ENCODE measurements at places on chromosomes 4 and X.

GRCh38 chr4:3267576-3268394, 18.8 kb downstream of the MSANTD1 start:
- DNase-seq = no peak

GRCh38 chr4:186881521-186882220, 158.0 kb upstream of the FAT1 start:
- DNase-seq = no peak

DNA sequence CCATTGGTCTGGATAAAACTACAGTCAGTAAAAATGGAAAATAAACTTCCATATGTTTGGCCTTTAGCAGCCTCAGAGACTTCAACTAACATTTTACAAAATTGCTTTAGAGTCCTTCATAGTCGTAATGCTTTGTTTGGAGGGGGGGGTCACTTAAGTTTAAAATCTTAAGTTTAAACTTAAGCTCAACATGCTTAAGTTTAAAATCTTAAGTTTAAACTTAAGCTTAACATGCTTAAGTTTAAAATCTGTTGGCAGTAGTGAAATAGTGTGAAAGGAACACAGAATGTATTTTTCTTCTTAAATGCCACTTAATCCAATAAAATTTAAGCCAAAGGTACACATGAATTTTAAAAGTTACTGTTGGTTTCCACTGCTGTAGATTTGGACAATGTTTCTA, 45.9 kb upstream of the UNC5C start:
- no peak for DNase-seq

DNA sequence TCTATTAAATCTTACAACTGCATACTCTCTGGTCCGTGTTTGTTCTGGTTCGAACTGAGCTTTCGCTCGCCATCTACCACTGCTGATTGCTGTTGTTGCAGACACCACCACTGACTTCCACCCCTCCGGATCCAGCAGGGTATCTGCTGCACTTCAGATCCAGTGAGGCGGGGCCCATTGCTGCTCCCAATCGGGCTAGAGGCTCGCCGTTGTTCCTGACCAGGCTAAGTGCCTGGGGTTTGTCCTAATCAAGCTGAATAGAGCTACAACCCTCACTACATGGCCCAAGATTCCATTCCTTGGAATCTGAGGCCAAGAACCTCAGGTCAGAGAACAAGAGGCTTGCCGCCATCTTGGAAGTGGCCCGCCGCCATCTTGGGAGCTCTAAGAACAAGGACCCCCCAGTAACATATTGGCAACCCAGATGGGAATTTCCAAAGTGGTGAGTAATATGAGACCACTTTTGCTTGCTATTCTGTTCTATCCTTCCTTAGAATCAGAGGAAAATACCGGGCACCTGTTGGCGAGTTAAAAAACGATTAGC, 43.3 kb downstream of the ENOPH1 start:
- no peak for DNase-seq

GRCh38 chr4:11773798-11774197, 345.1 kb upstream of the HS3ST1 start:
- no peak for DNase-seq

DNA sequence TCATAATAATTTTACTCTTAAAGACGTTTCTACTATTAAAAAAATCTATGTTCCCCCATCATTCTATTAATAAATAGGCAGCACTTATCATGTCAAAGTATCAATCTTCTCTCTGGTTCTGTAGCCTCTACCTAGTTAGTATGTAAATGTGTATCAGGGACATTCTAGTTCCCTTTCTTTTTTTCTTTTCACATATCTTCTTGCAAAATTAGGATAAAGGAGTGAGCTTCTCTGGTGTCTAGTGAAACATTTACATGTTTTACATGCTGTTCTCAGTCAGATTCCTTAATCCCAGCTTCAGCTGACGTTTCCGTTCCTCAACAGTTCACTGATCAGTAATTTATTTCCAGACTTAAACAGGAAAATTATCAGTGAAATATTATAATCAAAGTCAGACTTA, 11.8 kb downstream of the PCDH10 start:
- DNase-seq = no peak

GRCh38 chrX:87616371-87616770, 98.8 kb downstream of the KLHL4 start:
- no peak for DNase-seq

DNA sequence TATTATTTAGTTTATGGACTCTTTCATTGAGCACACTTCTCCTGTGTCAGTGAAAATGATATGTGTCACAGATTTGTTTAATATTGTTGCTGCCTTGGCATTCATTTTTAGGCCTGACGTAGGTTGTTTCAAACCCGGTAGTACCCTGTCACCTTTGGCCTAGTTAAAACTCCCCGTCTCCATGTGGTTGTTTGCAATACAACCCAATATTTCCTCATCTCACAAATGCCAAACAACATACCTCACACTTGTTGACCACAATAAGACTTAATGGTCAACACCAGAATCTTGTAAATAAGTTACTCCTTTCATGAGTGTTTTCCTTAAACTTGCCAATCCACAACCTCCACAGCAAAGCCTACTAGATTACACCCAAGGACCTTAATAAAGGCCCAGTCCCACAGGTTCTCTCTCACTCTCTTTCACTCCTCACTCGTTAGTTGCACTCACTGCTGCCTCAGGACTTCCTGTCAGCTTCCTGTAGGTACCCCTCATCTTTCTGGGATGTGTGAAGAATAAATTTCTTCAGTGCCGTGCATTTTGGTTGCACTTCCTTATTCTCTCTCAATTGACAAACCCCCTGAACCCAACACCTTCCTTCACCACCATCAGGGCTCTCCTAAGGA, 31.3 kb downstream of the IL13RA2 start:
- no peak for DNase-seq

- DNase-seq = no peak
Observed at GRCh38 chr4:184475498-184475897, 1.1 kb upstream of the IRF2 start.

DNA sequence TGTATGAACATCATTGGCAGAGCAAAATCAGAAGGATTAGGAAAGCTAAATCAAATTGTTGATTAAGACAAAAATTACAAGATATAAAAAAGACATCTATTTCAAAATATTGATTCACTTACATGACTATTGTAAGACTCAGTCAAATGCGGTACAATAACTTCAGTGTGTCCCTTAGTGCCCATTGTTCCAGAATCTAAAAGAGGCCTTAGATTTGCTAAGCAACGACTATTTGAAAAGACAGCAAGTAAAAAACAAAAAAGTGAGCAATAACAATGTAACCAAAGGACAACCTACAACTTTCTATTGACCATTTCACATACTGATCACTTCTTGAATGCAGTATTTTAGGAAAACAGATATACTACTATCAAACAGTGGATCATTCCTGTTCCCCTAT, 65.6 kb downstream of the UBA6 start:
- no peak for DNase-seq

GRCh38 chr4:8318509-8318908, 49.0 kb downstream of the HTRA3 start:
- no peak for DNase-seq

- DNase-seq = no peak
Observed at GRCh38 chr4:22485737-22486136, 30.1 kb downstream of the ADGRA3 start.

GRCh38 chrX:49060914-49061313, 2.1 kb downstream of the CCDC120 start:
- DNase-seq = no peak

GRCh38 chr4:89438102-89438831, 130.7 kb upstream of the GPRIN3 start:
- DNase-seq = peak; percentile 58

GRCh38 chr4:26431461-26432180, 58.7 kb downstream of the CCKAR start:
- no peak for DNase-seq

DNA sequence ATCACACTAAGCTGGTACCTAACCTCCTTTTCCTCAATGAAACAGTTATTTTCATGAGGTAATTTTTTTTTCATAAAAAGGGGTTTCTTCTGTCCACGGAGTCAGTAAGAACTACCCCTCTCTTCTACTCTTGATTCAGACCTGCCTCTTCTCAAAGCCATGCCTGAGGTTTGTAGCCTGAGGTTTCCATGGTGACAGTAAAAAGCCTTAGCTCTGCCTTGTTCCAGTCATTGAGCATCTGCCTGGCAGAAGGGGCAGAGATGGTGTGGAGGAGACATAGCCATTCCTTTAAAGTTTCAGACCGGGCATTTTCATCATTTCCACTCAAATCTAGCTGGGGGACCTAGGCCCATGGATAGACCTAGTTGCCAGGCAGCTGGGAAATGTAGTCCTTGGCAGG, 135.5 kb downstream of the REPS2 start:
- no peak for DNase-seq

DNA sequence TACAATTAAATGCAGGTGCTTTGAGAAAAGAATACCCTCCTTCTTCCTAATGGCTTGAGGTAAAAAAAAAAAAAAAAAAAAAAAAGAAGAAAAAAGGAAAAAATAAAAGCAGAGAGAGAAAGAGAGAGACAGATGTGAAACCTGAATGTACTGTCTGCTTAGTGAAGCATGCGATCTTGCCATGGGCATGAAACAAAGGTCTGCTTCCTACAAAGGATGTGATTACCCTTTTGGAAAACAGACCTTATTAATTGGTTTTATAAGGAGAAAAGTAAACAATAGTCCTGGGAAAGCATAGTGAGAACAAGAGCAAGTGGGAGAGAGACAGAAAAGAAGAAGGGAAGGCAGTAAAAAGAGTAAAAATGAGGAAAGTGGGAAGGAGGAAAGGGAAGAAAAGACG, 526.1 kb upstream of the PABPC4L start:
- DNase-seq = no peak

GRCh38 chr4:176054942-176055341, 10.7 kb upstream of the WDR17 start:
- DNase-seq = no peak

DNA sequence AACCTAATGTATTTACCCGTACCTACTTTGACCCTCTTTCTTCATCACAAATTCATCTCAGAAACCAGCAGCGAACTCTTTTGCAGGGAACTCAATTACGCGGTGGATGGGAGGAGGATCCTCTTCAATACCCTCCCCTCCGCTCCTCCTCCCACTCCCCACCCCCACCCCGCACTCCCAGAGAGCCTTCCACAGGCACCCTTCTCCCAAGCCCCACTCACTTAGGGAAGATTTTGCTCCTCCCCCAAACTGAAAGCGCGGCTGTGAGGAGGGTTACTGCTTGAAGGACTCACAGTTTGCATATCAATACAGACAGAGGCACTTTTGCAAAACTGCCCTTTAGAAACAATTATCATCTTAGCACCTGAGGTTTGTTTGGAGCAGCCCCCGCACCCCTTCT, 960 bp upstream of the IL1RAPL1 start:
- DNase-seq = no peak

DNA sequence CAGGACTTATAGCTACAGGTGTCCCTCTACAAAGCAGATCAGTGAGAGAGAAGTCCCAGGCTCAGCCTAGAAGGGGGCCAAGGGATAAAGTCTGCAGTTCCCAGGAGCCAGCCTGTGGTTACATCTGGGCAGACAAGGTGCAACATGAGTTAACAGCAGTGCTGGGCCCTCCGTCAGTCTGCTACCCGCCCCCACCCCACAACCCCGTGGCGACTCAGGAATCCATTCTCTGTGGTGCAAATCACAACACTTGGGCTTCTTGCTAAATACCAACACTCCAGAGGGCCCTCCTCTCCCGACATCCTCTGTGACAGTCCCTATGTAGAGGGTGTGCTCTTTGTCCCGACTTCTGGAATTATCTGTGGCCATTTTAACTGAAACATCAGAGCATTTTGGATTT, 13.8 kb downstream of the GPM6B start:
- DNase-seq = no peak

GRCh38 chrX:88982183-88982582, 235.2 kb downstream of the CPXCR1 start:
- DNase-seq = no peak

DNA sequence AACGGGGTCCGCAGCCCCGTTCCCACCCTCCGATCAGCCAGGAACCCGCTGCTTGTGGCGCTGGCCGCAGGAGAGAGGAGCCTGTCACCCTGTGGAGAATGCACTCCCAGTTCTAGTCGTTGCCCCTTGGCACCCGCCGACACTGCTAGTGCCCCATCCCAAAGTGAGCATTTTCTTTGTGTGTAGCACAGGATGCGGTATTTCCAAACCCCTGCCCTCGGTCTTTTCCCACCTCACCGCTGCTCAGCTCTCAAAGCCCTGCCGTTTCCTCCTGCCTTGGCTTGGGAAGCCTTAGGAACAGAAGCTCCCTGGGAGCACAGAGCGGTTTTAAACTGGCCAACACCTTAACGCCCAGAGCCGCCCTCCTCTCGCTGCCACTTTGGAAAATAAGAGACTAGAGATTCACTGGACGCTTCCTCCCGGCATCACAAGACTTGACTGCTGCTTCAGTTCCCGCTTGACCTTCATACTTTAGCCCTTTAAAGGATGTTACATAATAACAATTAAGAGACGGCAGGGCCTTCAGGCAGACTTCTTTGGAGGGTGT, 772 bp downstream of the CYP4V2 start:
- DNase-seq = peak; percentile 49

GRCh38 chr4:114378305-114378903, 220.2 kb upstream of the UGT8 start:
- DNase-seq = no peak

DNA sequence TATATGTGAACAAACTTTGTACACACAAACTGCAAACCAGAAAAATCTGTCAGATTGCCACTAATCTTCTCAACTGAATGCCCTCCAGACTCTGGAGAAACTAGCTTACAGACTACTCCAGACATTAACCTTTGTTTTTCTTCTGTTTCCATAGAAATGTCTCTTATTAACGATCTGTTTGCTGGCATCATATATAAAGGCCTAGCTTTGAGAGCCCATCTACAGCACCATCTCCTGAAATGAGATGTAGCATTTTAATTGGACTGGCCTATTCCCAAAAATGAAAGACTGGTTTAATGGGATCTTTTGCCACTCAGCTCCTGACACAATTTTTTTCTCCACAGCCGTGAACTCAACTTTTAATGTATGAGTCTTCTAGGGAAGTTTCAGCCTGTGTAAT, 266.0 kb upstream of the IL1RAPL1 start:
- no peak for DNase-seq

GRCh38 chr4:7539659-7540058, 104.9 kb upstream of the PSAPL1 start:
- peak; percentile 80 for DNase-seq

- DNase-seq = no peak
Observed at GRCh38 chr4:24622146-24622834, 37.9 kb upstream of the DHX15 start.

DNA sequence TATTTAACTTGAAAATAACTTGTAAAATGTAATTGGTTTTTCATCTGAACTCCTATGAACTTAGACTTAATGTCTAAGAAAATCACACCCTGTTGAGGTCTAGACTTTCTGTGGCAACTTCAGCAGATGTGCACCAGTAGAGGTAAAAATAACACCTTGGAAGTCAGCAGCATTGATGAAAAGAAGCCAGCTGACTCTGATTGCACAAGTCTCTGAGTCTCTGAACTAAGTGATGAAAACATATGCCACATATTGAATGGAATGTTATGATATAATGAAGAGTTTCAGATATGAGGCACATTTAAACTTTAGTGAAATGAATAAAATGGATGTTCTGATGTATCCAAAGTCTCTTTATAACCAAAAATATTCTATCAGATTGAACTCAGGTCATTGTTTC, 155.4 kb downstream of the GPM6A start:
- DNase-seq = no peak

- no peak for DNase-seq
Observed at GRCh38 chr4:134627366-134627765, 425.8 kb upstream of the PABPC4L start.

GRCh38 chr4:38106311-38106710, 146.1 kb downstream of the PTTG2 start:
- no peak for DNase-seq

GRCh38 chrX:20315140-20315539, 48.4 kb upstream of the RPS6KA3 start:
- DNase-seq = no peak

Data from CD4-positive, alpha-beta memory T cell (primary cell).